M059J (cell line): ENCODE measurements at places on chromosomes 1 and 21.

DNA sequence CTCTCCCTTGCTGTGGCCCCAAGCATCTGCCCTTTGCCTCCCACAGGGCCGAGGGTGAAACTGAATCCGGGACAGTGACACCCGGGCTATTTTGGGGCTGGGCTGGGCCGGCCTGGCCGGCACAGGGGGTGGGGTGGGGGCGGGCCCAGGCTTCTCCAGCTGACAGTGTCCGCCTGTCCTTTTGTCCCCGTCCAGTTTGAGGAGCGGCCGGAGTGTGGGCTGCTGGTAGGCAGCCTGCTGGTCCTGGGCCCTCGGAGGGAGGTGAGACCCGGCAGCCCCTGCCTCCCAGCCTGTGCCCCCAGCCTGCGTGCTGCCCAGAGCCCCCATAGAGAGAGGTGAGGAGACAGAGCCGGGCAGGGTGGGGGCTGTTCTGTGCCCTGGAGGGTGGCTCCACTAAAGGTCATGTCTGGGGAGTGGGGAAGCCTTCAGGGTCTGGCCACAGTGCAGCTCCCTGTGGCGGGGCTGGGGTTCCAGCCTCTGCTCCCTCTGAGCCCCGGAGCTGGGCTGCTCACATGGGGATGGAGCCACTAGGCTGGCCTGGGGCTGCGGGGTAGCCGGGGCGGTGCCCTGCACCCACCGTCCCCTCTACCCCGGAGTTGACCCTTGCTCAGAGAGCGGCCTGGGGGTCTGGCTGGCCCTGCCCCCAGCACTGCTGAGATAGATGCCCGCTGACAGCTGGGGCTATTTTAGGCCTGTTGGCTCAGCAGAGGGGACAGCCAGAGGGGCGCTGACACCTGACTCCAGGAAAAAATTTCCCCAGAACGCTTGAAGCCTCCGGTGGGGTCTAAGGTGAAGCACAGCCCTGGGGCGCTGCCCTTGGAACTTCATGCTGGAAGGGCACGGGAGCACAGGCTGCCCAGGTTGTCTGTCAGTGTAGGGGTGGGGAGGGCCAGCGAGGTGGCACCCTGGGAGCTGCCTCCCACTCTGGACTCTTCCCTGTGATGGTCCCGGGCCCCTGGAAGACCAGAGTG, at the start of gene OBSCN:
Gene OBSCN, plus strand, starts transcription at position 194 of the 971 bp plus-strand sequence. CDS start 3,740 bp downstream, outside the sequence.
- no peak for DNase-seq

- DNase-seq: no peak
Measured at GRCh38 chr1:223152399-223152798, 9.4 kb upstream of the TLR5 start.

GRCh38 chr1:24325587-24326449, 6.7 kb downstream of the GRHL3 start:
- DNase-seq: no peak

DNA sequence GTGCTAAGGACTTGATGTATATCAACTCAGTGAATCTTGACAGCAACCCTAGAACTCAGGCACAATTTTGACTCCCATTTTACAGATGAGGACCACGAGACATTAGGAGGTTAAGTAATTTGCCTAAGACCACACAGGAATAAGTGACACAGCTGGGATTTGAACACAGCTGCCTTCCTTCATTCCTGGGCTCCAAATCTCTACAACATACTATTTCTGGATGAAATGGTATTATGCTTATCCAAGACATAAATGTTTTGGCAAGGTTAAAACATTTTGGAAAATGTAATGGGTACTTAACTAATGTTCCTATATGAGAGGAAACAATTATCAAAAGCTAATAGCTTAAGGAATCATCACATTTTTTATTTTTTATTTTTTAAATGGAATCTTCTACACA, 4.8 kb downstream of the CLDN8 start:
- no peak for DNase-seq

- peak; percentile 55 for DNase-seq
Measured at GRCh38 chr1:37661401-37661800, 26.7 kb upstream of the RSPO1 start.

- DNase-seq: peak; percentile 50
Measured at GRCh38 chr21:38350684-38351083, 93.9 kb downstream of the KCNJ15 start.

DNA sequence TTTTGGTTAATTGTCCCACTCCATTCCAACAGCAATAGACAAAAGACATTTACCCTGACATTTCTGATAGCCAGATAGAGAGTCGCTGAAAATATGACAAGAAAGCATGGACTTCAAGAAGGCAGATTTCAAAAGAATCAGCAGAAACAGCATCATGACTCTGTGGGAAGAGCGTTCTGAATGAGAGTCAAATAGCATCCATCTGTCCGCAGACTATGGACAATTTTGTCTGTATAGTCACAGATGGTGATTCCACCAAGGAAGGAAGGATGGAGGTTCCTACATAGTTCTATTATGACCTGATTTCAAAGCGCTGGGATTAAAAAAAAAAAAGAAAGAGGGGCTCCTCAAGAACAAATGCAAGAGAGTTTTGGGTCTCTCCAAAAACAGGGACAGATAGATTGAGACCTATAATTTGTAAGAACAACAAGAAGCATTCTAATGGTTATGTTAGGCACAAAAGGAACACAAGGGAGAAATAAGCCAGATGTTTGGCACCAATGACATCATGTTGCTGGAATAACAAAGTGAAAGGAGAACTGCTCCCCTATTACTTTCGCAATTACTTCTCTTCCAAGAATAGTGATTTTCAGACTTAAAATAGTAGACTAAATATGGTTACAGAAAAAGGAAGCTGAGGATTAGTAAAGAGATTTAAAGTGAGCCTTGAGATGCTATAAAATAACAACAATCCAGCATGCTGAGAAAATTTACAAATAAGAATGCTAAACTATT, 28.5 kb downstream of the NIBAN1 start:
- no peak for DNase-seq

DNA sequence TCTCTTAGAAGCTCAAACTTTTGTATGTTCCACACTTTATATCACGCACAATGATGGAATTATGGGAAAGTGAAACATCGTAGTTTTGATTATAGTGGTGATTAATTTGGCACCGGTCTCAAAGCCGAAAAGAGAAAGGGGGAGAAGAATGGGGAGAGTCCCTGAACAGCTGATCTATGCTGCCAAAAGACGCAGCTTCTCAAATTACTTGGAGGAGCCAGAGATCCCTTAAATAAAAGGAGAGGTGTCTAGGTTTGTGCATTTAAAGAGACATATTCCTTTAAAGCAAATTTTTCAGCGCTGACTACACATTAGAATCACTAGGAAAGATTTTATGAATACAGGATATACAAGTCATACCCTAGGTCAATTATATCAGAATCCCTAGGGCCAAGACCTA, 599.6 kb upstream of the ADAMTS5 start:
- peak; percentile 70 for DNase-seq

GRCh38 chr1:112998592-112999235, 42.7 kb upstream of the SLC16A1 start:
- DNase-seq: peak; percentile 12

- DNase-seq: no peak
Measured at GRCh38 chr1:94115900-94116436, 5.0 kb downstream of the ABCA4 start.

DNA sequence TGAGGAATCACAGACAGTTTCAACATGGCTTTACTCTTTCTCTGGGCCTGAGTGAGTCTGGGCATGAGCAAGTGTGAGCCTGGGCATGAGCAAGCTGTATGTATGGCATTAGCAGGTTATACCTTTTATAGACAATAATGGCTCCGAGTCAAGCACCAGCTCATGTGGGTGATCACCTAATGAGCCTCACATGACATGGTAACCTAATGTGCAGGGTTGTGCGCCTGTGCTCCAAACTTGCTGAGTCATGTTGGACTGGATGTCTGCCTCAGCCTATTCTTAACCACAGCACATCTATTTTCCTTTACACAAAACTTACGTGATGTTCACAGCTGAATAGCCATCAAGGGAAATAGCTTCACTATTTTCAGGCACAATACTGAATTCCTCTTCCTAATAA, 236.2 kb upstream of the NRIP1 start:
- peak; percentile 43 for DNase-seq

DNA sequence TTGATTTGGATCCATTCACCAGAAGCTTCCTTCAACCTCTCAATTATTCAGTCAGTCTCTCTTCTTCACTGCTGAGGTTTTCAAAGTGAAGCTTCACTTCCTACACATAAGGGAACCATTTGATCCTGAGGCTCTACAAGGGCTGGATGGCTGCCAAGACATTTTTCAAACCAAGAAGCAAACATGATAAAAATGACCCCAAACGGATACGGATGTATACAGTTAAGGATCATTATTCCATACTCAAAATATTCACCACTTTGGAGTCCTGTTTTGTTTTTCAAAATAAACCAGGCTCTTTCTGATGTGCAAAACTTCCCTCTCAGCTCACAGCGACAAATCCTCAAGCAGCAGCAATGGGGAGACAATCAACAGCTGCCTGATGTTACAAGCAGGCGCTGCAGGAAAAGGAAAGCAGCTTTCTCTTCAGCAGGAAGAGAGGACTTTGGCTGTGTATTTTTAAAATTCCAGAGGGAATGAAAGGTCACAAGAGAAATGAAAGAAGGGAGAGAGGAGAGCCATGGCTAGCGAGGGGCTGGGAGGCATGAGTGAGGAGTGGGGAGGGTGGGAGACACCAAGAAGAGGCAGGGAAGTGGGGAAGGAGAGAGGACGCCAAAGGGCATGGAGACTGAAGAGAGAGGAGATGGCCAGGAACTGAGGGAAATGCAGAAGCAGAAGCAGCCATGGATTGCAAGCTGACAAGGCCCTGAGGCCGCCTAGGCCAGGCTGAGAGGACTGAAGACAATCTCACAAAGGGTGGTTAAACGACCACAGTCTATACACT, 145.4 kb downstream of the SLC45A1 start:
- peak; percentile 35 for DNase-seq

DNA sequence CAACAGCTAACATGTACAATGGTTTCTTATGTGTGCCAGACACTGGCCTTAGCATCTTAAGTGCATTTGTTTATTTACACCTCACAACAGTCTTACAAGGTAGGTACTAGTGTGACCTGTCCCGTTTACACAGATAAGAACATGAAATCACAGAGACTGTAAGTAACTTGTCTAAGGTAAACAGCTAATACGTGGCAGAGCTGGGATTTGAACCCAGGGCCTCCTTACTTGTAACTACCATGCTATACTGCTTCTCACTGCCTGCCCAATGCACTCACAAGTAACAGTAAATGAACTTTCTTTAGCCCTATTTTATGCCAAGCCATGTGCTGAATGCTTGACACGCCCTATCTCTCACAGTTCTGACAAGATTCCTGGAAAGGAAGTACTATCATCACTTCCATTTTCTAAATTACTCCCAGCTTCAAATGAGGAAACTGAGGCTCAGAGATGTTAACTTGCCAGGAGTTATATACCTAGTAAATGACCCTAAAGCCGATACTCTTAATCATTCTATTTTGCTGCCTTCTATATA, 25.7 kb upstream of the ROR1 start:
- no peak for DNase-seq

DNA sequence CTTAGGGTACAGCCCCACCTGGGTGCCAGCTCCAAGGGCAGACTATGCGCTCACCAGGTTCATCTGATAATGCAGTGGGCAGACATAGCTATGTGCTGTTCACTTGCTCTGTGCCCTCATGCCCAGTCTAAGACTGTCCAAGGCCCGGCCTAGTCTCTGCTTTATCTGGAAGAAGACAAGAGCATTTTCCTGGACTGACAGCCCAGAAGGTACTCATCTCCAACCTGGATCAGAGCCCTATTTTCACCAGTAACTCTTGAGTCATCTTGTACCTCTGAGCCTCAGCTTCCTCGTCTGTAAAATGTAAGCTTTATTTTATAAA, 28.5 kb upstream of the LRRC8C start:
- DNase-seq: no peak

GRCh38 chr1:190436615-190437014, 41.0 kb downstream of the BRINP3 start:
- DNase-seq: peak; percentile 14

- DNase-seq: no peak
Measured at GRCh38 chr1:11610629-11611180, 43.5 kb downstream of the FBXO2 start.

DNA sequence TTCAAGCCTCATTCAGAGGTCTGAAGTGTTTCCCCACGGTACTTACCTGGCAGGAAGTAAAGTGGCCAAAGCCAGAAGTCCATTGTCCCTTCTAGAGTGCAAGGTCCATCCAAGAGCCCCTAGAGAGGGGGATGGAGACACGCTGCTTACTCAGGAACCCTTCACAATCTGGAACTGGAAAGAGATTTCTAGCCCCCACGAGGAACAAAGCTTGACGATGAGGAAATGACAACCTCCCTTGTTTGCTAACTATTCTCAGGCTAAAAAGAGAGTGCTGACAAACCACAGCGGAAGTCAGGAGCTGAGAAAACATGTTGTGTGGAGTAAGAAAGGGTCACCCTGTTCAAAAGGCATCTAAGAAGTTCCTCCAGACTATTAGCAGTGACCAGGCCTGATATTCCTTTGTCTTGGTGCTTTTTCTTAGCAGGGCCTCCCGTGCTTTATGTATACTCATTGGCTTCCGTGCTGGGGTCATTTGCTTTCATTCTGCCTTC, at the start of gene FCMR:
Gene FCMR, minus strand, starts transcription at position 170 of the 494 bp plus-strand sequence. Its CDS starts 87 bp downstream, at position 83.
- no peak for DNase-seq

DNA sequence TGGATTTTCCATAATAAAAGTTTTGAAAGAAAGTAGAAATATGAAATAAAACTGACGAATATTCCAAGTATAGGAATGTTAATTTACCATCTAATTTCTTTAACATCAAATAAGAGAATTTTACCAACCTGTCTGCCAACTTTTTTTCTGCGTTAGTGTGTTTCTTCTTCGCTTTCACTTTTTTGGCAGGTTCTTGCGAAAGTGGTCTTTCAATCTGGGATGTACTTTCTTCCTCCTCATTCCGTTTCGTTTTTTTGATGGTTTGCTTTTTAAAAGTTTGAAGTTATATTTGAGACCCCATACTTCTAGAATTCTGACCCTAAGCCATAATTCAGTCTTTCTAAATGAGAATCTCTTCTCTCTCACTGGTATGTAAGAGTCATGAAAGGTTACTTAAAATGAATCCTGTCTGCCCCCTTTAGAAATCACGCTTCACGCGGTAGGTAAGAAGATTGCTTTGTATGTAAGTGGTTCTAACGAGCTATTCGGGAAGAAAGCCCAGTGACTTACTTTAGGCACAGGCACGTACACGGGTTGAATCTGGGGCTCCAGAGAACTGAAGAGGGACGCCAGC, 580 bp downstream of the RBM34 start:
- peak; percentile 67 for DNase-seq
